ENCODE measurements at places on chromosomes 13 and 19.

GRCh38 chr13:26019881-26020870 is 31.6 kb downstream of the SHISA2 start:
- DNase-seq, result no peak

DNA sequence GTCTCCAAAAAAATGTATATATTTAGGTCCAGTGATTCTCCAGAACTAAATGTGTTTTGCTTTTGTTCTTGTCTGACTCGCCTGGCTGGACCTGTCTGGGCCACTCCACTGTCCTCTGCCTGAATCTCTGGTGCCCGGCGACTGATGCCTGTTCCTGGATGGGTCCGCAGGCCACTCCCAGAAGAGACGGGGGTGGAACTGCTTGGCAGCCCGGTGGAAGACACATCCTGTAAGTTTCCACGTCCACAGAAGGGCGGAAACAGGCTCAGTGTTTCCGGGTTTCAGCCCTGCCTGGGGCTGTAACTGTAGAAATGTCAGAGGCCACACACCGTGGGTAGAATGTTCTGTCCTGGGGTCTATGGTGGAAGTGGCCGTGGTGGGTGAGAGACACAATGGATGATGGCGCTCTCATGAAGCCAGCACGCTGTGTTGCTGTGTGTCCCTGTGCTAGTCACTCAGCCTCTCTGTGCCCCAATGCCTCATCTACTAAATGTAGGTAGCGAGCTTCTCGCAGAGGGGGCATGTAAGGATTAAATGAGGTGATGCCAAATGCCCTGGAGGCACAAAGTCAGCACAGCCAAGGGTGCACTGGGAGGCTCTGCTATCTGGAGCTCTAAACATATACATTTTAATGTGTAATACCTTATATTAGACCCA is 22.0 kb downstream of the ATCAY start:
- DNase-seq, result no peak

DNA sequence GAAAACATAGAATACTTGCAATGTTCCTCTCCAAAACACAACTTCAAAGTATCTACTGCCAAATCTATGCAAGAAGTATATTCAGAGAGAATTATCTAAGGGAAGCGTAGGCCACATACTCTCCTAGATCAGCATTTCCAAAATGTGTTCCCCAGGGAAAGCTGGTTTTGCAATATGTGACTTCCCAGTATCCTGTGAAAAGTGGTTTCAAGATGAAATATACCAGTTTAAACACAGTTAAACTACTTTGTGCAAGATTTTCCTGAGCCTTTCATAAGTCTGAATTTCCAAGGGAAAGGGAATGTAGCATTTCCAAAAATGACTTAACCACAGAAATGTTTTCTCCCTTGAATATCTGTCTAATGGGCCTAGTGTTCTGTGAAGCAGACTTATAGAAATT is 7.6 kb downstream of the STARD13 start:
- no peak for DNase-seq

DNA sequence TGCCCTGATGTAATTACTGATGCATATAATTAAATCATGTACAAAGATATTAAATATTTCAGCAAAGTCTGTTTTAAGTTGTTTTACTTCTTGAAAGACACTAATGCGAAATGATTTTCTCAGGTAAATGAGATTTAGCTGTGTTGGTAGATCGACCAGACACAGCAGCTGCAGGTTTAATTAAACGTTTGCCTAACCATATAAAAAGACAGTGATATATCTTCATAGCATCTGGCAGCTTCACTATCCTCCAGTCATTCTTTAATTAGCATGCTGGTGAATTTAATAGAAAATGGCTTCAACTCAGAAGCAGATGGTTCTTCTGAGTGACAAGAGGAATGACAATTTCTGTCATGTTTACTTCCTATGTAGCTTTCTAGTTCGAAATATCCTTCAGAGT is 69.3 kb downstream of the NHLRC3 start:
- no peak for DNase-seq

- no peak for DNase-seq
Observed at GRCh38 chr13:45295536-45295935, 45.4 kb downstream of the TPT1 start.

GRCh38 chr13:18952225-18953016 is 229.2 kb downstream of the TUBA3C start:
- no peak for DNase-seq

DNA sequence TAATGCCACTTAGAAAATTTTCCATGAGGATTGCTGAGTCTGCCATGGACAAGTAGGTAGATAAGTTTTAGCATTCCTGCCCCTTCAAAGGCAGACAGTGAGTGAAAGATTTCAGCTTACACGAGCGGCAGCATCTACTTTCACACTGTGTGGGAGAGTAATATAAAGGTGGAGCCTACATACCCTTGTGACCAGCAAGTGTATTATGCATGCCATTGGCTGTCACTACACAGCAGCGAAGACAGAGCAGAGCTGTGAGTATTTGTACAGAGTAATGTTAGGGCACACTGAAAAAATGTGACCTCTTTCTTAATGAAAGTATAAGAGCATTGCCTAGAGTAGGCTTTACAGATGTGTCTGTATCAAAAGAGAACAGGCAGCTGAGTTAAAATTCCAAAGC is 14.0 kb downstream of the SLITRK6 start:
- DNase-seq, result no peak
